Adrenal gland (tissue), 19 donors: ENCODE measurements at places on chromosomes 16 and 17.
A peak's percentile ranks its signal among the peaks of the same experiment; 100 is the strongest.

- DNase-seq, result no peak
Observed at GRCh38 chr16:57529391-57530103, 6.8 kb downstream of the CCDC102A start.

GRCh38 chr17:18138065-18138749, 29.7 kb downstream of the MYO15A start:
- no peak for DNase-seq

- DNase-seq, result no peak
Observed at GRCh38 chr17:40320756-40321523, 12.0 kb downstream of the RARA start.

- DNase-seq, result peak; percentile 74
Observed at GRCh38 chr16:522320-523096, 5.0 kb upstream of the CAPN15 start.

GRCh38 chr16:23080747-23081146, 68.5 kb downstream of the USP31 start:
- DNase-seq, result no peak

- DNase-seq, result no peak
Observed at GRCh38 chr16:88570691-88571092, 489 bp downstream of the ZC3H18 start.

DNA sequence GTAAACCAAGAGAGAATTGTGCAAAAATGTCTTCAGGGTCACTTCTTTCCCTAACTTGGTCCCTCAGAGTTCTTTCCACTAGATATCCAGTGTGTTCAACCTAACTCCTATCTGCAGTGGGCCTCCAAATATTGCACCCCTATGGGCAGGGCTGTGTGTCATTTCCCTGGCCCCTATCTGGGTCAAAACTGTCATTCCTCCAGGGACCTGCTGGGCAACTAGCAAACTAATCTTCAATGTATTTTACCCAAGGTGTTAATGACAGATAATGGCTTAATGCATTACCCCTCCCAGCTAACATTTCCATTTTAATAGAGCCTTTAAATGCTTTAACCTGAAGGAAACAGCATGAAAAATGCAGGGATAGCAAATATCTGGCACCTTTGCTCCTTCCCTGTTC, 25.8 kb upstream of the SKAP1 start:
- DNase-seq, result no peak
